GM12892 (cell line): ENCODE measurements at places on chromosomes 11 and 22.
A peak's percentile ranks its signal among the peaks of the same experiment; 100 is the strongest.

DNA sequence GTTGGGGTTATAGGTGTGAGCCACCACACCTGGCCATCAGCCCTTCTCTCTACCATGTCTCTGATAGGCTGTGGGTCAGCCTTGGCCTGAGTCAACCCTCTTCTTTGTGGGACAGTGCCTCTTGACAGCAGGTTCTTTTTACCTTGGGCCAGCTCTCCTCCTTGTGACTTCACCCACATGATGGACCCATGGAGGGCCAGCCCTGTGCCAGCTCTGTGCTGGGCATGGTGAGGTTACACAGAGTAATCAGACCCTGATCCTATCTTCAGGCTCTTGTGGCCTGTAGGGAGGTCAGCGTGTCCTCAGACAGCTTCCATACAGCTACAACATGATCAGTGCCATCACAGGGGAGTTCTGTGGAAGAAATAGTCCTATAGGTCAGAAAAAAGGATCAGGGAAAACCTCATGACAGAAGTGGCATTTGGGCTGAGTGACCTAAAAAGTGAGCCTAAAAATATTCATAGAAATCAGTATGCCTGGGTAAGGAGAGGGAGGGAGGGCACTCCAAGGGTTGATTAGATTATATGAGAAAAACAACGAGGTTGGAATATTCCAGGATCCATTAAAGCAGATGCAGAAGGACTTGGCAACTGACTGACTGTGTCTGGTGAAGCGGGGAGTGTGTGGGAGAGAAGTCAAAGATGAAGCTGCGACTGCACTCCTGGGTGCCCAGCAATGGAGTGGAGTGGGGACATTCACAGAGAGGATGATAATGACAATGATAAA lies 17.1 kb downstream of the OTOG start:
- DNase-seq: no peak

- peak; percentile 92 for DNase-seq
These were observed at the start of gene ZPR1 for GRCh38 chr11:116787786-116788486. TSS of gene ZPR1 (minus strand) at chr11:116788023. CDS start at chr11:116787990, 33 bp downstream.

GRCh38 chr11:706439-706956 lies 467 bp downstream of the EPS8L2 start:
- DNase-seq: no peak

- no peak for DNase-seq
These were observed 29.8 kb upstream of the EED start for GRCh38 chr11:86214710-86215109.

DNA sequence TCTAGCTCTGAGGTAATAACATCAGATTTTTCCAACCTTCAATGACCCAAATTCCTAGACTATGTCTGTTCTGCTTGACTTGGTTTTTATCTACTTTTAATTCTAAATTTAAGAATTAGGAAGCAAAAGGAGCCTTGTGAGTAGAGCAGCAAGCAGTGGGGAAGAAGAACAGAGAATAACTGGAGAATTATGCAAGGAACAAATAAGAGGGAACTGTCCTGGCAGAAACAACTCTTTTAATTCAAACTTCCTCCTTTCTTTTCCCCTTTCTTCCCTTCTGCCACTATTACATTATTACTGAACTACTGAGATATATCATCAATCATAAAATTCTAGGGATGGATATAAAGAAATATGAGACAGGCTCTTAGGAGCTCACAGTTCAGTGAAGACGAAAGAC lies 276.1 kb downstream of the SBF2 start:
- DNase-seq: no peak

DNA sequence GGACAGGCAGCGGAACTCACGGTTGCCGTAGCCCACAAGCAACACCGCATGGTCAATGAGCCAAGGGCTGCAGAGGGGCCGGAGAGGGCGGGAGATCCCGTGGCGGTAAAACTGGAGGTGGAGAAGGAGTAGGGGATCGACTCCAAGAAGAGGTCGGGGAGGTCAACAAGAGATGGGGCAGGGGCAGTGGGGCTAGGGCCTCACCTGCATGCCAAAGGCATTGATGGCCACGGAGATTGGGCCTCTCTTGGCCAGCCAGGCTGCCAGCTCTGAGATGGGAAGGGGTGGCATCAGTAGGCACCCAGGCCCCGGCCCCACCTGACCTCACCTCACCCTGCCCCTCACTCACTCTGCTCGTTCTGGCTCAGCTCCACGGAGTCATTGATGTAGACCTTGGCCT lies 3.9 kb downstream of the CTSF start:
- DNase-seq: no peak

- DNase-seq: peak; percentile 84
These were observed at the start of gene MAPK8IP1 for GRCh38 chr11:45885274-45885920. TSS of gene MAPK8IP1 (plus strand) at chr11:45885651. CDS start at chr11:45885821, 170 bp downstream.

DNA sequence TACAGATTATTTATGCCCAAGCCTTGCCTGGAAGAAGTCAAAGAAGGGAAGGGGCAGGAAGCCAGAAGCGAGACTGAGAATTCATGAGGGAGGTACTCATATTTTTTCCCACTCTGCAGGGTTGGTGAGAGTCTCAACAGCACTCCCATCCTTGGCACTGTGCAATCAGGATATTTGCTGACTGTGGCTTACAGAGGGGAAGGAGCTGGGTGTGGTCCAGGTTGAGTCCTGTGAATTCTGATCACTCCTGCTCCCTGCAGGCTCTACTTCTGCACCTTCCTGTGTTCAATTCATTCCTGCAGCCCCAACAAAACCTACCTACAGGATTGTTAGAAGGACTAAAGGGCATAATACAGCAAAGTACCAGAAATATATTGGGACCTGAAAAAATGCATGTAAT lies 530.5 kb downstream of the INSC start:
- DNase-seq: no peak

GRCh38 chr11:85725510-85726258 lies 39.7 kb upstream of the CCDC89 start:
- DNase-seq: no peak

- no peak for DNase-seq
These were observed 14.7 kb downstream of the SSH3 start for GRCh38 chr11:67317888-67318555.

DNA sequence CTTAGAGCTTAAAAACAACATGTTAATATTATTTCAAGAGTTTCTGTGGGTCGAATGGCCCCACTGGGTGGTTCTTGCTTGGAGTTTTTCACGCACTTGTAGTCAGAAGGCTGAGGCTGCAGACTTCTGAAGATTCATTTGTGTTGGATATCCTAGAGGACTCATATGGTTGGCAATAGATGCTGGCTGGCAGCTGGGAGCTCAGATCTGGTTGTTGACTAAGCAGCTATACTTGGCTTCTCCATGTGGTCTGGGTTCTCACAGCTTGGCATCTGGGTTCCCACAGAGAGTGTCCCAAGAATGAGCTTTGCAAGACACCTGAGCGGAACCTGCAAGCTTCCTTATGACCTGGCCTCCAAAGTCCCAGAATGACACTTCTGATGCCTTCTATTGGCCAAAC lies 163.9 kb upstream of the ZC3H12C start:
- no peak for DNase-seq
